ENCODE measurements at places on chromosomes 16 and 17.

GRCh38 chr17:44636562-44636961, 19.7 kb upstream of the MEIOC start:
- no peak for DNase-seq

GRCh38 chr16:14415291-14415690, 214.8 kb downstream of the PARN start:
- DNase-seq, result no peak

DNA sequence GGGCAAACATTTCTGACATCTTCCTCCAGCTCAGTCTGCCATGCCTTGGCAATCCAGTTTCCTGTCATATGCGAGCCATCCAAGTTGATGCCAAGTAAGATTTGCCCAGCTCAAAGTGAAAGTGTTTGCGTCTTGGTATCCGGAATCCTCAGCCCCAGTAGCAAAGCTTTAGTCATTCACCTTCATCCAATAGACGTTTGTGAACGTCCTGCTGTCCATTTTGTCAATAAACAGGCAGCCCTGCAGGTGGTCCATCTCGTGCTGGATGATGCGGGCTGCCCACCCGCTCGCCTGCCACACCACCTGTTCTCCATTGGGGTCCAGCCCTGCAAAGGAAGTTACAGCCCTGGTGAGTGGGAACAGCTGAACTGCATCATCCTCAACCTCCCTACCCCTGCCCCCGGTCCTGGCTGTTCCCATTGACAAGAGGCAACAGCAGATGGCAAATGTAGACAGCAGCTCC, 1.5 kb downstream of the PDF start:
- DNase-seq, result no peak

GRCh38 chr17:76716839-76717215, 6.1 kb upstream of the MXRA7 start:
- DNase-seq, result no peak

Measured in stimulated activated CD8-positive, alpha-beta memory T cell treated with anti-CD3 and anti-CD28 coated beads, Interleukin-4, amount 100 ng/mL, for 1 hour (primary cell).